Mucosa of descending colon (tissue), 3 donors: ENCODE measurements at places on chromosomes 4 and X. TPM values are rescaled to one million over a fixed set of nuclear protein-coding genes. Genes with fewer than 3 reads are reported as not detected.
A peak's percentile ranks its signal among the peaks of the same experiment; 100 is the strongest.

Gene KLB
- 0.44 TPM for total RNA-seq

Gene NAP1L2
- total RNA-seq: 4.0 TPM

Gene SPANXB1
- total RNA-seq: not detected

Gene CYBB
- 30.0 TPM for total RNA-seq

Gene LONRF3
- 9.8 TPM for total RNA-seq

Gene COX7B2
- not detected for total RNA-seq

Gene MAGEB2
- not detected for total RNA-seq

Gene NDUFC1
- total RNA-seq: 89.3 TPM

Gene F8A1
- 45.8 TPM for total RNA-seq

Gene SSX3
- total RNA-seq: not detected

Gene AMOT
- 18.1 TPM for total RNA-seq

Gene KIT
- 3.0 TPM for total RNA-seq

Gene ATOH1
- 14.0 TPM for total RNA-seq

Gene NUDT6
- 11.2 TPM for total RNA-seq

- peak; percentile 69 for DNase-seq
Observed at GRCh38 chr4:184310171-184310567, 92.5 kb upstream of the ENPP6 start.

GRCh38 chr4:128303986-128304385 lies 16.4 kb upstream of the PGRMC2 start:
- no peak for DNase-seq

- no peak for DNase-seq
Observed at GRCh38 chrX:135327299-135327698, 18.0 kb downstream of the ETDC start.

- no peak for DNase-seq
Observed at GRCh38 chr4:130099105-130099504, 1003.2 kb downstream of the C4orf33 start.

GRCh38 chr4:36054694-36055422 lies 189.5 kb downstream of the ARAP2 start:
- DNase-seq: no peak

- DNase-seq: no peak
Observed at GRCh38 chr4:81883530-81884450, 412.1 kb upstream of the RASGEF1B start.

DNA sequence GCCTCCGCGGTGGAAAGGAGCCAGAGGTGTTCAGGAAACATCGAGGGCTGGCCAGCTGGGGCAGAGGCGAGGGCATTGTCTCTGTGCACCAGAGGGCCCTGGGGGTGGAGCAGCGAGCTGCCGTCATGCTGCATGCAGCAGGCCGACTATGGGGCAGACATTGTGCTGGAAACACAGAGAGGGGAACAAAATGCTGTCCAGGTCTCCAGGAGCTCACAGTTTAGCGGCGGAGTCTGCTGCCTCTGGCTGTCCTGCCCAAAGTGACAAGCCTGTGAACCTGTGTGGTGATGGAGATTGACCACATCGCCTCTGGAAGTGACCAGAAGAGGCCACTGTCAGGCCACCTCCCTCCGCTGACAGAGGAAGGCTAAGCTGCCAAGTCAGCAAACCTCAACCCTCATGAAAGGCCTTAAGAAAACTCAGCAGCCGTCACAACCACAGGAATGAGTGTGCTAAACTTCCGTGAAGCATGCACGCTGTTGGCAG lies 20.1 kb upstream of the SASH3 start:
- DNase-seq: peak; percentile 31

DNA sequence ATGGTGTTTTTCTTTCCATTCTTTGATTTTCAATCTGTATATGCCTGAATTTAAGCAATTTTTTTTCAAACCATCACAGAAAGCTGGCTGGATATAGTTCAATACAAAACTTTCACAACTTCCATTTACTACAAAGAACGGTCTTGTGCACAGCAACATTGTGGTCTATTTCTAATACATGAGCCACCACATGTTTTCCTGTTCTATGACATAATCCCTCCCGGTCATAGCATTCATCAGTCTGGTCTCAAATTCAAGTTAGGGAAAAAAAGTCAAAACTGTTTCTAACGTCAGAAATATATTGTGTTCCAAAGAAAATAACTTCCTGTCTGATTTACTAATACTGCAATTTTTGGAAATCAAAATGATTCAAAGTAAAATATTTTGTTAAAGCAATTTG lies 7.5 kb upstream of the CXCL6 start:
- DNase-seq: no peak

DNA sequence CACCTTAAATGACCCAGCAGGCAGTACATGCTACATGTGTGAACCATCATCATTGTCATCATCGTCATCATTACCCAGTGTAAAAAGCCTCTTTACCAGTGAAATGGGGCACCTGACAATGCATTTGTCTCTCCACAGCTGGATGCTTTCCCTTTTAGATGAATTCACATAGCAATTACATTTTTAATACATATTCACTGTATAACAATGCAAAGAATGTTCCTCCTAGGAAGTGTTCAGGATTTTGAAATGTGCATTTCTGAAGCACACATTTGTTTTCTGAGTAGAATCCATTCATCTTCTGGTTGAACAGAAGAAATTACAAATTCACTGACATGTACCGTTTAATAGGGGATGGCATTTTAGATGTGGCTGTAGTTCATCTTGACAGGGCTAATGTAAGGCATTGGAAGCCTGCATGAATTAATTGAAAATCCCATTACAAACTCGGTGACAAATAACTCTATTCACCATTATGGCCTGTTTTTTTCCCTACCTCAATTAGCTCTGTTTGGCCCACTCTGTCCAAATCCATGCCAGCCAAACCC lies 111.1 kb downstream of the SH3RF1 start:
- DNase-seq: no peak

DNA sequence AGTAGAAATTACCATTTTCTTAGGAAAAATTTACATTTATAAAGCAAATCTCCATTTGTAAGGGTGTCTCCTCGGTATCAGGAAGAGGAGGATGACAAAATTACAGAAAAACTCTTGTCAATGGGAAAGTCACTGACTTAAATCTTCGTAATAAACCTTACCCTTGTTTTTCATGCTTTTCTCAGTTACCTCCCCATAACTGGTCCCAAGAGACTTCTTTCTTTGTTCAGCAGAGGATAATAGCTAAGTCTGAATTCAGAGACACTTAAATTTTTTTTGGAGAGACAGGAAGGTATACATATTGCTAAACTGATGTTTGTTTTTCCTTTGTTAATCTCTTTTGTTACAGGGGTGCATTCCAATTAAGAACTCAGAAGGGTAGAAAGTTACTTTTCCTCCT lies 125.5 kb upstream of the JADE1 start:
- DNase-seq: no peak

GRCh38 chrX:150700107-150700506 lies 6.9 kb downstream of the MTMR1 start:
- DNase-seq: no peak

DNA sequence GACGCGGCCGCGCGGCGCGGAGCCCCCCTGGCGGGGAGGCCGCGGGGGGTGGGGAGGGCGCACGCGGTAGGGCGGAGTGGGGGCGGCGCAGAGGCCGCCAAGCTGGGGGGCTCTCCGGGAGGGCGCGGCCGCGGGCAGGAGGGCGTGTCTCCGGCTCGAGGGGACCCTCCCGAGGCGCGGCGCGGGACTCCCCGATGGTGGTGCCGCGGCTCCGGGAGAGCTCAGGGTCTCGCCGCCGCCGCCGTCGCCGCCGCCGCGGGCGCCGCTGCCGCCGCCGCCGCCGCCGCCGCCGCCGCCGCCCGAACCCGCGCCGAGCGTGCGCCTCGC lies 165 bp upstream of the PTCHD1 start:
- no peak for DNase-seq

DNA sequence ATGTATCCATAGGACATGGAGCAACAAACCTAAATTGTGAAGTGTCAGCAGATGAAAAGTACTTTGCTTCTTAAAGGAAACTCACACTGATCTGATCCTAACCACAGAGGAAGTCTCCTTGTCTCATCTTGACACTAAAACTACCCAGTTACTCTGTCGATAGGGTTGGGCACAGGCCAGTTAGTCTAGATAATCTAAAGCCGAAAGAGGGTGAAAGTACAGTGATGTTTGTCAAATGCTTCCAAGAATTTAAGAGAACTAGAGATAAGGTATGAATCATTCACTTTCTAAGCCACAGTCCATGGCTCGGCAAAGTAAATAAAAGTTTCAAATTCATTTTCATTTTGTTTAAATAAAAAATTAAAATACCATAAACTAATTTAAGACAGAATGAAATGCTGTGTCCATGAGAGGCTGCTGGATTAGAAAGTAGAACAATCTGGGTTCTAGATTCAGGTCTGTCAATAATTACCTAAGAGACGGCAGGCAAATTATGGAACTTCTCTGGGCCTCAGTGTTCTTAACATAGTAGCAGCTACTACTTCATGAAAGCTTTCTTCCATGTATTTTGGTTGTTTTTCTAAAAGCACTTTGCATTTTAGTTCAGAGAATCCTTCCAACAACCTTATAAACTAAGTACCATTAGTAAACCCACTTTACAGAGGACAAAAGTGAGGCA lies 176.7 kb downstream of the LDB2 start:
- no peak for DNase-seq

GRCh38 chr4:123020285-123020684 lies 97.9 kb upstream of the NUDT6 start:
- no peak for DNase-seq

DNA sequence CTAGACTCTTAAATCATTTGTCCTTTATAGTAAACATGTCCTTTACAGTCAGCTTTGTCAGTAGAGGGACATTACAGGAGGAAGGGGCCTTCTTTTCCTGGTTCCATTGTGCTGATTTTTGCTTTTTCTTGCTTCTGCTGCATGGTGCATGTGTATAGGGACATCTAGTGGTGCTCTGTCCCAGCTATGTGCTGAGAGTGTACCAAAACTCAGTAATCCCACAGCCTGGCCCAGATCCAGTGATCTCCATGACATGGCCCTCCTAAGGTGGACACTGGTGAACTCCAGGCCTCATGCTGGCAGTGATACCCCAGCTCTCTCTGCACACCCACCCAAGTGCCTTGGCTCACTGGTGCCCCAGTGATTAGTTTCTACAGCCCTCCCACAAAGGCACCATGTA lies 45.2 kb downstream of the MAGEB17 start:
- peak; percentile 24 for DNase-seq

DNA sequence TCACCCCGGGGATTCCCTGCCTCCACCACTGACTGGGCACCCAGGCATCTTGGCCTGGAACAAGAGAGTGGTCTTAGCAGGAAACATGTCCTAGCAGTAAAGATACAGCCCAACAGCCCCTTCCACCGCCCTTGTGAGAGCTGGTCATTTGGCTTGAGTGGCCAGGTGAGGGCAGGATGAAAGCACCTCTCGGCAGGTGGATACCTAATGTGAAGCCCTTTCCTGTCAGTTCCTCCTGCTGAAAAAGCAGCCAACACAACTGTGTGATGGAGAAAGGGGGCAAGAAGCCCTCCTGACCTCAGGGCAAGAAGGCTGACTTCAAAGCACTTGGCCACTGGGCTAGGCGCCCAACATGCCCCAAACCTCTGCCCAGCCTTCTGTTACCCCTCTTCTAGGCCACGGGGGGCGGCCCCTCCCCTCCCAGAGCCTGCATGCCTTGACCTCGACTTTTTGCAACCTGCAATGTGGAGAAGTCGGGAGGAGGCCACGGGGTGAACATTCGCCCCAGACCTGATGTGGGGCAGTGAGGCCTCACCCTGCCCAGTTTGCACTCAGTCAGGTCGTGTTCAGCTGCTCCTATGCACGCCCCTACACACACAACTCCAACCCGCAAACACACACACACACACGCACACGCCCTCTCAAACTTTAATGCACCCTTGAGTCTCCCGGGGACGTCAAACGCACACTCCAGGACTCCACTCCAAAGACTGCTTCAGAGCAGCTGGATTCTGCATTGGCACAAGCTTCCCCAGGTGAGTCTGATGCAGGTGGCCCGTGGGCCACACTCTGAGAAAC lies 1.1 kb downstream of the LGI2 start:
- no peak for DNase-seq

GRCh38 chrX:44071847-44072551 lies 98.8 kb upstream of the NDP start:
- DNase-seq: no peak

GRCh38 chrX:11215191-11215921 lies 77.9 kb upstream of the AMELX start:
- no peak for DNase-seq

GRCh38 chr4:3401436-3402171 lies 40.2 kb upstream of the HGFAC start:
- no peak for DNase-seq

DNA sequence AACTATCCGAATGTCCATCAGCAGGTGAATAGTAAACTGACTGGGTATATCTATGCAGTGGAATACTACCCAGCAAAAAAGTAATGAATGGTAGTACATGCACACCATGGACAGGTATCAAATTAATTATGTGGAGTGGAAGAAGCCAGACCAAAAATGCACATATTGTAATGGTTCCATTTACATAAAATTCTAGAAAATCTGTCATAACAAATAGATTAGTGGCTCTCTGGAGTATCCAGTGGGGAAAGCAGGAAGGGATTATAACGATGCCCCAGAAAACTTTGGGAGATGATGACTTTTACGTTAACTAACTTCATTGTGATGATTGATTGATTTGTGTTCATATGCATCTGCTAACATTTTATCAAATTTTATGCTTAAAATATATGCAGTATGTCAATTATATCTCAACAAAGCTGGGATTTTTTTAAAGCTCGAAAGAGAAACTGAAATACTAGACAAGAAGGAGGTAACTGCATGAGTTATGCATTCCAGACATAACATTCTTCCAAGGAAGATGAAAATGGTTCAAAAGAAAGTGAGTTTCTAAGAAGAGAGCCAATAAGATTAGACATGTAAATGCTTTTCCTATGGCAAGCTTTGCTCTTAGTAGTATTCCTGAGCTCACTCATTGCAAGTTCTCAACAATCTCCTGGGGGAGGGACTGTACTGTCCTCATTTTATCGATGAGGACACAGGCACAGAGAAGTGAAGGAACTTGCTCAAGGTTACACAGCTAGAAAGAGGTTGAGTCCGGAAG lies 58.6 kb upstream of the MSX1 start:
- DNase-seq: no peak

DNA sequence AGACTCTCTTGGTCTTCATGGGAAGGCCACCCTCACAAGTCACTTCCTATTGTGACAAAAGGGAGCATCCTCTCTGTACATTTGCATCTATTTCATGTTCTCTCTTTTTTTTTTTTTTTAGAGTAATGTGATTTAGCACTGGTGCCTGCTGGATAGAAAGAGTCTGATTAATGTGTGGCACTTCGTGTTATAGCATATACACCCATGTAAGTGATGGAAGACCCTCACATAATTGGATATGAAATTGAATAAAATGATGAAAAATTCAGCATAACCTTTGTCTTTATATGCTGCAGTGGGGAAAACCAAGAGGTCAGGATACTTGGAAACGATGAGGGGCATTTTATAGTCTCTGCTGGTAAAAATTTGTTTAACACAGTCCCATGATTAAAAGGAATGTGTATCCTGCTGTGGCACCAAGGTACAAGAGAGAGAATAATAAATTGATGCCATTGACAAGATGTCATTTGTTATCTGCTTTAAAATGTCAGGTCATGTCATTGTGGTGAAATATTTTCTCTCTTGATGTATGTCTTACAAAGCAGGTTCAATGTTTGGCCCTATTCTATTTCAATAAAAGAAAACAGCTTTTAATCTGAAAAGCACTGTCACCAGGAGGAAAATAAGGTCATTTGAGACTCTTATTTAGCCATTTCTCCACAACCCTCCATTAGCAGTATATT lies 1115.4 kb downstream of the STPG2 start:
- no peak for DNase-seq

GRCh38 chr4:177632481-177632880 lies 190.2 kb upstream of the AGA start:
- no peak for DNase-seq
